Activated CD8-positive, alpha-beta T cell treated with anti-CD3 and anti-CD28 coated beads, Interleukin-2, amount 10 ng/mL, durations not matched to agents 7 days and 5 days (primary cell): ENCODE measurements at places on chromosomes 4 and X.

DNA sequence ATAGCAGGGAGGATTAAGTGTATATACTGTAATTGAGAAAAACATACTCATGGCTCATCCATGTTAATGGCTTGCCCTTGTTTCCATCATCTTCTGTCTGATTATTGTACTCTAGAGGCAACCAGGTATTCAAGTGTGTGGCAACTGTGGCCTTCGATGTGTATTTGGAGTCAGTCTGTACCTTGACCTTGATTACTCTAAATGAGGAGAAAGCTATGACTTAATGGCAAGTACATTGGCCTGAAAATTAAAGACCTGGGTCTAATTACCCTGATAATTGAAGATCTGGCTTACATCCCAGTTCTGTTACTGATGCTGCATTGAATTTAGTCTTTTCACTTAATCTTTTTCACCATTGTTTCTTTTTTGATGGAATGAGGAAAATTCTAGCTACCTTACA is 409.2 kb downstream of the CCSER1 start:
- DNase-seq, result no peak

DNA sequence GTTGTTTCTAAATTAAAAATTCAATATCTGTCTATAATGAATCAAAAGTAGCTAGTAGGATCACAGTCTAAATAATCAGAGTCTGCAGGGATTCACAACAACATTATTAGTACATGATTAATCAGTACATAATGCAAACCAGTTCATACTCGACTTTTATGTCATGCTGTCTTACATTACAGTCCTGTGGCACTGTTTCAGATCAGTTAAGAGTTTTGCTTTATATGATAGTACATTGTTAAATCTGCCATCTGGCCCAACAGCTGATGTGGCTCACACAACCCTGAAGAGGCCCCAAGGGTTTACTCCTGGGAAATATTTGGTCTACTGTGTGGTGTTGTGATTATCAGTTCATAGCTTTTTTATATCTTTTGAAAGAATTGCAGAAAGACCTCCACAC is 247.1 kb upstream of the ETNPPL start:
- no peak for DNase-seq

DNA sequence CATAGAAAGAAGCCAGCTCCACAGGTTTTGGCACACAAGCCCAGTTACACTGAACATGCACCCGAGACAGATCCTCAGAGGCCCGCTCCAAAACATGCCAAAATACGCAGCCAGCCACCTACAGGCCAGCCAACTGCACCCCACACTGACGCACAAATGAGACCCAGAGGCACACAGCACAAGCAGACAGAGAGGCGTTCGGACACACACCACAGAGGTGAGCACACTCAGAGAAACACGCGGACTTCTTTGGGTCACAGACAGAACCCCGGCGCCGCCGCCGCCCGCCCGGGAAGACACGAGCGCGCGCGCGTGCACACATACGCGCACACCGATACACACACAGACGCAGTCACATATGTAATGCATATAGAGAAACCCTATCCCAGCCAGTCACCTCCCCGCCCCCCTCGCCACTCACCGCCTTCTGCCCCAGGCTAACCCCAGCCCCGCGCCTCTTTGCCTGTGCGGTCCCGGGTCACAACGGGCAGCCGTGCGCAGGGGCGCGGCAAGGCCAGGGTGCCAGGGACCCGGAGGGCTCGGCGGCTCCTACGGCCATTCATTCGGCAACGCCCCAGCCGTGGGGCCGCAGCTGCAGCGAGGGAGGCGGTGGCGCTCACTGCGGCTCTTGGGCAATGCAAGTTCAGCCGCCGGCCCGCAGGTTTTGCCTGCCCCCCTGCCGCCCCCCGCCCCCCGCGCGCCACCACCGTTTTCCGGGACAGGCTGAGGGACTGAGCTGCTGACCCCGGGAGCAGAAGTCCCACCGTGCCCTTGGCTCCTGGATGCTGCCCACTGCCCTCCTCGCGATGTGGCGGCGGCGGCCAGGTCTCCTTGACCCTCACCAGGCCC is 553 bp downstream of the SEPTIN6 start:
- peak; percentile 70 for DNase-seq

GRCh38 chrX:103367502-103367901 is 8.8 kb upstream of the BEX3 start:
- no peak for DNase-seq

DNA sequence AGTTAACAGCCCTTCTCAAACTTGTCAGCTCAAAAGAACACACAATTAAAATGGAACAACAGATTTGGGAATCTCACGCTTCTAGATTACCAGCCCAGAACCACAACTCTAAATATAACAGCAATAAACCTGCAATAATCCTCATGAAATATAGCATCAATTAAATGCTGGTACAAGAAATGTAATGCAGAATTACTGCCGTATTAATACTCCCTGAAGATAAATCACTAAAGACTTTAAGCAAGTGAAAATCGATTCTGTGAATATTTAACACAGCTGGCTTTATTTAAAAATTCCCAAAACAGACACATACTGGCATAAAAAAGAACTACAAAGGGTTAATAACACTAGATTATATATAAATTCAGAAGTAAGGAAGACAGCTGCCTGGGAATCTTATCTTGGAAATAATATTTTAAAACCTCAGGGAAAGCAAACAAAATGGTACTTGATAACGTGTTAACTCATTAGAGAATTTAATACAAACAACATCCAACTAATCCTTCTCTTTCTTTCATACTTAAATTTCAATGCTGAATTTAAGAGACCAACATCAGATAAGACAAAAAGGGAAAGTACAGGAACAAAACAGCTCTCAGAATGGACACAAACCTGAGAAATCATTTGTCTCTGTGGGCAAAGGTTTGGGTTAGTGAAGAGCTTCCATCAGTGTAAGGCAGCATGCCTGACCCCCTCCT is 34.7 kb downstream of the APBB2 start:
- no peak for DNase-seq
